ENCODE measurements at places on chromosomes 4 and X.
A peak's percentile ranks its signal among the peaks of the same experiment; 100 is the strongest.

DNA sequence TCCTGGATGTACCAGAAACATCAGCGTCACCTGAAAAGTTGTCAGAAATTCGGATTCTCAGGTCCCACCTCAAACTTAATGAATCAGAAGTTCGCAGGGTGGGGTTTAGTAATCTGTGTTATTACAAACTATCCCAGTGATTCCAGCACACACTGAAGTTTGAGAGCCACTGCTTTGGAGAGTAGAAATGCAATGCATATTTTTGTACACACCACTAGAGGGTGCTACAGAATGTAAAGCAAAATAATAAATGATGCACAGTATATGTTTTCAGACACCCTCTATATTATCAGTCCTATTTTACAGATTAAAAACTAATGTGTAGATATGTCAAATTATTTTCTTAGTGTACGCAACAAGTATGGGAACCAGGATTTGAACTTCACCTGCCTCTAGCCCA, 2.4 kb upstream of the MORF4L2 start:
- no peak for DNase-seq

GRCh38 chr4:133565379-133565778, 416.3 kb downstream of the PCDH10 start:
- no peak for DNase-seq

DNA sequence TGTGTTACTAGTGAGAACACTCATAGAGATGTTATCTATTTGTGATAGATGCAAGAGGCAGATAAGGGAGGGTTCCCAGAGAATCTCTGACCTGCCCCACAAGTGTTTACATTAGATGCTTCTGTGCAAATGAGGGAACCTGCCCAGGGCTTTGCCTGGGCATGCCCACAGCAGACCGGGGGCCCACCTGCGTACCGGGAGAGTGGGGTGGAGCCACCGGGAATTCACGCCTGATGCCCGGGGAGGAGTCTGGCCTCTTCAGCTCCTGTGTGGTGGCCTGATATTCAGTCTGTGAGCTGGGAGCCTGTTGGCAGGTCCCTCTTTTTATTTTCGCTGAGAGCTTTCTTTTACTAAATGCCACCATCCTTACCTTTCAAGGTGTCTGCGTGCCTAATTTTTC, 155.7 kb downstream of the SNCA start:
- DNase-seq: no peak

DNA sequence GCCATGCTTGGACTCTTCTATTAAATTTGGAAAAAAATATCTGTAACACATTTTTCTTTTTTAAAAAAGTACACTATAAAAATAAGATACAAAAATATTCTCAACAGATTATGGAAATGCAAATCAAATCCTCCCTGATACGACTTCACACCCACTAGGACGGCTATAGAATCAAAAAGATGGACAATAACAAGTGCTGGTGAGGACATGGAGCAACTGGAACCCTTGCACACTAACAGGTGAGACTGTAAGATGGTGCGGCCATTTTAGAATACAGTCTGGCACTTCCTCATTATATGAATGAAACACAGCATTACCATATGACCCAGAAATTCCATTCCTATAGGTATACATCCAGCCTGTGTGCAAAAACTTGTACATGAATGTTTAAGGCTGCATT, 83.6 kb downstream of the GATB start:
- DNase-seq: no peak

- no peak for DNase-seq
These were observed 38.3 kb upstream of the LGI2 start for GRCh38 chr4:25069014-25069413.

DNA sequence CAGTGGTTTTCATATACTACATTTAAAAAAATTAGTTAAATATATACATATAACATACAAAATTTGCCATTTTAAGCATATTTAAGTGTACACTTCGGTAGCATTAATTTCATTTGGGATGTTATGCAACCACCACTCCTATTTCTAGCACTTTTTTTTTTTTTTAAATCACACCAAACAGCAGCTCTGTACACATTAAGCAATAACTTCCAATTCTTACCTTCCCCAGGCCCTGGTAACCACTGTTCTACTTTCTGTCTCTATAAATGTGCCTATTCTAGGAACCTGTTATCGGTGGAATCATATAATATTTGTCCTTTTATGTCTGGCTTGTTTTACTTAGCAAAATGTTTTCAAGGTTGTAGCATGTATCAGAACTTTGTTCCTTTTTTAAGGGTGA, 39.1 kb downstream of the TMEM164 start:
- no peak for DNase-seq

GRCh38 chrX:21056622-21057021, 317.6 kb upstream of the CNKSR2 start:
- no peak for DNase-seq

GRCh38 chr4:119559044-119559647, 69.5 kb downstream of the PDE5A start:
- peak; percentile 20 for DNase-seq

DNA sequence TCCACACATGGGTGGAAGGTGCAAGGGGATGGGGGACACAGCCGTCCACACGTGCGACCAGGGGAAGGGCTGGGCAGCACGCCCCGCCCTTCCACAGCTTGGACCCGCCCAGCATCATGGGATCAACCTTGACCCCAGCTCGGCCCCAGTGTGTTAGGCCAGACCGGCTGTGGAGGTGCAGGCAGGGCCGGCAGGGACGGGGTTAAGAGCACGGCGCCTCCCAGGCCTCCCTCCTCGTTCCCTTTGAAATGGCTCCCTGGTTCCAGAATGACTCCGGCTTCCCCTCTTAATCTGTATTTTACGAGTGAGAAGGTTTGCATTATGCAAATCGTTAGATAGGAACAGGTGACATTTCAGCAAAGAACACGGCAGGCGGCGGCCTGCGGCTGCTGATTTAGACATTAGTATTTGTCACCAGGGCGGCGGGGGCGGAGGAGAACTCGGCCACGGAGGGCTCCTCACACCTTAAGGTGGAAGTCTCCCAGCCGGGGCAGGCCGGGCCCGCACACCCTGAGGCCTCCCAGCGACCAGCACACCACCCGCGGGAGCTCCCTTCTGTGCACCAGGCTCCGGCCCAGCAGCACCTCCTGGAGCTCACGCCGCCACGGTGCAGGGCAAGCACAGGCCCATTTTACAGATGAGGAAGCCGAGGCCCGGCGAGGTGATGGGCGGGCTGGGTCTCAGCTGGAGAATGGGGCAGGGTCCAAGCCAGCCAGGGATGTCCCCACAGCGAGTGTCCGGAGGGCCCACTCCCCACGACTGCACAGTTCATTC, 116.1 kb downstream of the FAM53A start:
- no peak for DNase-seq

GRCh38 chr4:173531086-173531965, 1.3 kb upstream of the HAND2 start:
- no peak for DNase-seq

- no peak for DNase-seq
These were observed 751.5 kb upstream of the FAM241A start for GRCh38 chr4:111393781-111394180.

GRCh38 chr4:133270021-133270570, 121.0 kb downstream of the PCDH10 start:
- DNase-seq: no peak

DNA sequence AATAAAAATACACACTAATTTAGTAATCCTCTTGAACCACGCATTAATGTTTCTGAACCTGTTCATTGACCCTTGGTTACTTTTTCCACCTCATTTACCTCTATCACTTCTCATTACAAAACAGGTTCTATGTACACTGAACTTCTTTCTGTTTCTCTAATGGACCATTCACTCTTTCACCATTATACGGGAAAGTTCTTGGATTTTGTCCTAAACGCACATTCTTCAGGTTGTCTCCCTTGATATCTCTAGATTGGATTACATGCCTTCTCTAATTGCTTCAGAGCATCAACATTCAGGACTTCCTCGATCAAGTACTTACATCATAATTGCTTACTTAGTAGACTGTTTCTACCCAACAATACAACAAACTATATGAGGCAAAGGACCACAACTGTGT, 359.4 kb upstream of the FSTL5 start:
- no peak for DNase-seq

GRCh38 chr4:149801416-149801815, 14.2 kb downstream of the IQCM start:
- no peak for DNase-seq

- DNase-seq: no peak
These were observed 306.8 kb downstream of the PDHA2 start for GRCh38 chr4:96146686-96147085.

DNA sequence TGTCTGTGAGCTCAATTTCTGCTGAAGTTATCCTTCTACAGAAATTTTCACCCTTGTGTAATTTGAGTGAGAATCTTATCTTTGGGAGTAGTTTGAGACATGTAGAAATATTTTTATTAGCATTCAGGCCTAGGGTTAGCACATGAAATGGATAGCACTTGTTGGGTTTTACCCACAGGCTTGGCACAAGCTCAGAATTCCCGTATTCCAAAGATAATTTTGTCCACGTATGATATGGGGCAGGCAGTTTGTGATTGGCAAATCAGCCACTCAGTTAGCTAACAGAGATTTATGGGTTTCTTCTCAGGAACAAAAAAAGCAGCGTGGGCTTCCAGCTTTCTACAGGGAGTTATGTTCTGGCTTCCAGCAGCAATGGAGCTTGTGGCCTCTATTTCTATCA, 117.9 kb upstream of the DCAF8L1 start:
- DNase-seq: no peak

- peak; percentile 24 for DNase-seq
These were observed 21.4 kb upstream of the NOX1 start for GRCh38 chrX:100895365-100896075.

GRCh38 chrX:39967348-39967747, 130.4 kb downstream of the BCOR start:
- DNase-seq: no peak

GRCh38 chr4:189548484-189549125, 392.1 kb upstream of the FRG1 start:
- DNase-seq: no peak

DNA sequence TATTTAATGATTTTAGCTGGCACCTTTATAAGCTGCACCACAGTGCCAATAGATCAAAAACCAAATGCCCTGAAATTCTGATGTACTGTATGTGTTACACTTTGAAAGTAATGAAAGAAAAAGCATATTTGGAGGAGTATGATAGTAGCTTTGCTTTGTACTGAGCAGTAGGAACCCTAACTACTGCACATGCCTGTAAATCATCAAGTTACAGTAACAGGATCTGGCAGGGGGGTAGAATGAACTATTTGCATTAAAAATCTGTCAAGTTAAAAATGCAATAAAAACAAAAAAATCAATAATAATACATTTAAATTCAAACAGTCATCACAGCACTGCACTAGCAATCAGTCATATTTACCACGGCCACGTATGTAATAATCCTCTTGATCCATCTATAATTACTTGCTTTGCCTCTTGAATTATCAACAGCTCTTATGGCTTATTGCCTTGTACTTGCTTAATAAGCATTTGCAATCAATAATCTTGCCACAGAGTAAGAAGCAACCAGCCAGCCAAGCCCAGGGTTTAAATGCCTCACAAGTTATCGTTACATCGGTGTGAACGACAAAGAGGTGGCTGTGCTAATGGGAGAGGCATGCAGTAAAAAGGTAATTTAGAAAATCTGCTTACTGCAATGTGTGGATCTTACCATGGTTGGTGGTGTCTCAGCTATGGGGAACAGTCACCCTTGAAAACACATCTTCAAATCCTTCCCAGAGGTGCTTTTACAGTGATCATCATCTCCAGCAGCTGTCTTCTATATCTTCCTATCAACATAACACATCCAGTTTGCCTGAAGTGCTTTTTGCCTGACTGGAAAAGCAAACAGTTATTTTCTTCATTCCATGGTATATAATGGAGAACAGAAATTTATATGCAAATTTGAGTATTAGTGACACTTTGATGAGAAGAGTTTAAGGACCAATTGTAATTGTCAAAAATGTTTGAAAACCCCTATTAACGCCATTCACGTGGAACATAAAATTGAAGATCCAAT, 1812.1 kb upstream of the ADGRL3 start:
- no peak for DNase-seq

- no peak for DNase-seq
These were observed 78.1 kb upstream of the HPGD start for GRCh38 chr4:174600391-174600790.

- DNase-seq: no peak
These were observed 210.0 kb downstream of the SOWAHB start for GRCh38 chr4:76687746-76688448.

- peak; percentile 51 for DNase-seq
These were observed 9.4 kb downstream of the TMEM187 start for GRCh38 chrX:153981771-153982533.

GRCh38 chr4:80188801-80189458, 8.4 kb upstream of the PRDM8 start:
- no peak for DNase-seq

GRCh38 chr4:61336916-61337315, 136.8 kb downstream of the ADGRL3 start:
- DNase-seq: no peak

GRCh38 chr4:7557456-7557855, 122.7 kb upstream of the PSAPL1 start:
- no peak for DNase-seq

GRCh38 chrX:22699581-22700091, 300.1 kb upstream of the DDX53 start:
- no peak for DNase-seq

DNA sequence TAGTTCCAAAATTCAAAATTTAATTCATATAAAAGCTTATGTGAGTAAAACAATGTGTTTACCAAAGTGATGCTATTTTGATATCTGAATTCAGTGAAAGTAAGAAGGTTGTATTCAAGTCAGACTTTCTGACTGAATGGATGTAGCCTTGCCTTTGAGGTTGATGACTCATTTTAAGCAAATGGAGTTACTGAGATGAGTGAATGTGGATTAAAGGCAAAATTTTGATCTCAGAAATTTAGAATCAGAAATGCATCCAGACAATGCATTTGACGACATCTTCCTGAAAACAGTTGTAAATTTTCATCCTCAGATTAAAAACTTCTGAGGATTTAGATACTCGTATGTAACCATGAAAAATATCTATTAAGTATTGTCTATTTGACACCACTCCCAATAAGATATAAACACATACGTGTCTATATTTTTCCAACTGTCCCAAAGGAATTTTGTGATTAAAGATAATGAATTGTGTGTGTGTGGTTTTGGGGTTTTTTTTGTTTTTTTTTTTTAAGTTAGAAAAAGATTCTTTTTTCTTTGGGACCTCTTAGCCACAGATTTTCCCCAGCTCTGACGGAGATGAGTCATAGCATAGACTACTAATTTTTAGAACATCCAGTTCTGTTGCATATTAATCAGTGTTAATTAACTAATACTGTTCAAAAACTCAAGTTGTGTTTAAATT, 34.4 kb downstream of the NFKB1 start:
- DNase-seq: peak; percentile 69

- DNase-seq: no peak
These were observed 139.7 kb downstream of the LRBA start for GRCh38 chr4:150875367-150875766.

GRCh38 chrX:101416691-101417090, 8.7 kb downstream of the HNRNPH2 start:
- DNase-seq: no peak

- no peak for DNase-seq
These were observed 198.7 kb downstream of the BCOR start for GRCh38 chrX:39899059-39899458.

Measured in CD4-positive, CD25-positive, alpha-beta regulatory T cell (primary cell).